ENCODE measurements at places on chromosomes 11 and 22.

DNA sequence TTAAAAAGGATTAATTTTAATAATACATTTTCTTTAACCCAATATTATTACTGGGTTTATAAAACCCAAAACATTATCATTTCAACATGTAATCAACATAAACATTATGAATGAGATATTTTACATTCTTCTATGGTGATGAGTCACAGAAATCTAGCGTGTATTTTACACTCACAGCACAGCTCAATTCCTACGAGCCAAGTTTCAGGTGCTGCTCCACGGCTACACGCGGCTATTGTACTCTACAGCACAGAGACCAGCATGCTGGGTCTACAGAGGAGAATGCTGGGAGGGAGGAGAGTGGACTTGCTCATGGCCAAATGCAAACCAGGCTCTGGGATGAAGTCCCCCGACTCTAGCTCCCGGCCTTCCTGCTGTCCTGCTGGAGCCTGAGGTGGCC lies 72.0 kb upstream of the LMO1 start:
- no peak for DNase-seq

DNA sequence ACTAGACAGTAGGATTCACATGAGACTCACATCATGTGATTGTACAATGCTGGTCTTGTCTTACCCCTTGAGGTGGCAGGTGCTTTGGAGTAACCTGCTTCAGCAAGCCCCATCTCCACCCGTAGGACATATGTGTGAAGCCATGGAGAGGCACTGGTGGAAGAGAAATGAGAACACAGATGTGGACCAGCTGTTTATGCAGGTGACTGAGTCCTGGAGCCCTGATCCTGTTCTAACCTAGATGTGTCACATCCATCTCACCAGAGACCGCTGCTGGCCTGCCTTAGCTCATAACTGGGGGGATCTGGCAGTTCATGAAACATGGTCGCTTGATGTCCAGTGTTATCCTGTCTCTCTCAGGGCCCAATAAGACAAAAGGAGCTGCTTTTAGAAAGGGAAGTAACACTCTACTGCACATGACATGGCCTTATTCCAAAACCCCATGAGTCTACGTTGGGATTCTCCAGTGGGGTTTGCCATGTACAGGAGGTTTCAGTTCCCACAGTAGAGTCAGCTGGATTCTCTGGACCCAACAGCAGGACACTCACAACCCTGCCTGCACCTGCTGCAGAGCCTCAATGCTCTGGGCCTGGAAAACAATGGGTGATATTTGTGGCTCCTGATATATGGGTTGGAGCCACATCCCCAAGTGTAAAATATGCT lies 62.0 kb downstream of the GGTLC2 start:
- DNase-seq = no peak

- DNase-seq = no peak
Observed at GRCh38 chr22:39933741-39934140, 26.5 kb upstream of the TMA7B start.

GRCh38 chr22:39920134-39920743 lies 19.4 kb downstream of the GRAP2 start:
- DNase-seq = no peak

DNA sequence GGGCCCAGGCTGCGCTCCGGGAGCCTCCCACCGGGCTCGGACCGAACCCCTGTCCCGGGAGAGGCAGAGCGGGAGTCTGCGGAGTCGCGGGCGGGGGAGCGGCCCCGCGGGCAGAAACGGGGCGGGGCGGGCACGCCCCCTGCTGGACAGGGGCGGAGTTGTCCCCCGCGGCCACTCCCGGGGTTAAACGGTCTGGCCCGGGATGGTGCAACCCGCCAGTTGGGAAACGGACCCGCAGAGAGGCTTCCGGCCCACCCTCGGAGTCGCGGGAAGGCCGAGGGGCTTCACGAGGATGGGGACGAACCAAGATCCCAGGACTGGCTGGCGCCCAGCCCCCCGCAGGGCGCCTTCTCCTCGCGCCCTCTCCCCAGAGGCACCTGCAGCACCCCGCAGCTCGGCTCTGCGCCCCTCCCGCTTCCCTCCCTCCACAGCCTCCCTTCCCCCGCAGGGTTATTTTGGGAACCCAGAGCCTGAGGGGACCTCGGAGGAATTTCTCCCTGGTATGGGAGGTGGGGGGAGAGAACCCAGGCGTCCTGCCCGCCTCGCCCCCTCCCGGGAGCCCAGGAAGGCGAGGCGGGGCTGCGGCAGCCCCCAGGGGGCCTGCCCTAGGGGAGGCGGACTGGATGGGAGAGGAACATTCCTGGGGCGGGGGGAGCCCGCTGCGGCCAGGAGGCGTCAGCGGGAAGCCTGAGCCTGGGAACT lies 902 bp downstream of the RASGRP2 start:
- no peak for DNase-seq

- DNase-seq = no peak
Observed at GRCh38 chr11:65057526-65057925, 827 bp downstream of the NAALADL1 start.

DNA sequence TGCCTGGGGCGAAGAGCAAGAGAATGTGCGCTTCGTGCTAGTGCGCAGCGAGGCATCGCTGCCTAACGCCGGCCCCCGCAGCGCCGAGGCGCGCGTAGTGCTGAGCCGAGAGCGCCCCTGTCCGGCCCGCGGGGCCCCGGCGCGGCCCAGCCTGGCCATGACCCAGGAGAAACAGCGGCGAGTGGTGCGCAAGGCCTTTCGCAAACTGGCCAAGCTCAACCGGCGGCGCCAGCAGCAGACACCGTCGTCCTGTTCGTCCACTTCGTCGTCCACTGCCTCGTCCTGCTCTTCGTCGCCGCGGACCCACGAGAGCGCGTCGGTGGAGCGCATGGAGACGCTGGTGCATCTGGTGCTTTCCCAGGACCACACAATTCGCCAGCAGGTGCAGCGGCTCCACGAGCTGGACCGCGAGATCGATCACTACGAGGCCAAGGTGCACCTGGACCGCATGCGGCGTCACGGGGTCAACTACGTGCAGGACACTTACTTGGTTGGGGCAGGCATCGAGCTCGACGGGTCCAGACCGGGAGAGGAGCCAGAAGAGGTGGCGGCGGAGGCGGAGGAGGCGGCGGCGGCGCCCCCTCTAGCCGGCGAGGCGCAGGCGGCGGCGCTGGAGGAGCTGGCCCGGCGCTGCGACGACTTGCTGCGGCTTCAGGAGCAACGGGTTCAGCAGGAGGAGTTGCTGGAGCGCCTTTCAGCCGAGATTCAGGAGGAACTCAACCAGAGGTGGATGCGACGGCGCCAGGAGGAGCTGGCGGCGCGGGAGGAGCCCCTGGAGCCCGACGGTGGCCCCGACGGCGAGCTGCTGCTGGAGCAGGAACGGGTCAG lies 1.0 kb downstream of the RASSF10 start:
- no peak for DNase-seq

GRCh38 chr22:26174280-26174679 lies 5.0 kb downstream of the SEZ6L start:
- DNase-seq = no peak

DNA sequence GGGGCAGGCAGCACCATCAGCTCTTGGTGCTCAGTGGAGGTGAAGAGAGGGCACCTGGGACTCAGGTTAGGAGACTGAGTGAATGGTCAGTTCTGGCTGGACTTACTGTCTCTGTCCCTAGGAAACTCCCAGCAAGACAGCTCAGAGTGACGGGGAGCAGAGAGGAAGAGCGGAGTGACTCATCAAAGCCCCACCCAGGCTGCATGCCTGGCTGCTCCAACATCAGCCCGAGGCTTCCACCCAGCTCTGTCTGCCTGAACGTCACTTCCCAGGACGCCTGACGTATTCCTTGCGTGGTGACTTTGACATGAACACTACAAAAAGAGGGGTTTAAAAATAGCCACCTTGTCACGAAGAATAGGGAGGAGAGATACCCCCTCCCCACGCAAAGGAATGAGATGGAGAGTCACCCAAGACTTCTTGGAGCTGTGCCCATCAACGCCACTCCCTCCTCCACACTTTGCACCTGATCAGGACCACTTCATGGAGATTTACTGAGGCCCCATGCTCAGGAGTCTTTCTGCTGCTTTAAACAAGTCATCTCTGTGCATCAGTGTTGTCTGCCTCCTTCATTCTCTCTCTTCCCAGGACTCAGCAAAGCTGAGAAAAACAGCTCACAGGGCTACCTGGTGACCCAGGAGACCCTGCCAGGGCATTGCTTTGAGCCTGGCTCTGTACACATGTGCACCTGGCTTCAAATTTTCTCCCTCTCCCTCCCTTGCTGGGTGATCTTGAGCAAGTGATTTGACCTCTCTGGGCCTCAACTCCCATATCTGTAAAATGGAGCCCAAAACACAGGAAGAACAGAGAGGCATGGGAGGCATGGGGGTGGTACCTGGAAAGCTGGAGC lies 83.1 kb downstream of the MN1 start:
- DNase-seq = no peak

GRCh38 chr11:21896216-21896615 lies 296.7 kb upstream of the ANO5 start:
- no peak for DNase-seq

DNA sequence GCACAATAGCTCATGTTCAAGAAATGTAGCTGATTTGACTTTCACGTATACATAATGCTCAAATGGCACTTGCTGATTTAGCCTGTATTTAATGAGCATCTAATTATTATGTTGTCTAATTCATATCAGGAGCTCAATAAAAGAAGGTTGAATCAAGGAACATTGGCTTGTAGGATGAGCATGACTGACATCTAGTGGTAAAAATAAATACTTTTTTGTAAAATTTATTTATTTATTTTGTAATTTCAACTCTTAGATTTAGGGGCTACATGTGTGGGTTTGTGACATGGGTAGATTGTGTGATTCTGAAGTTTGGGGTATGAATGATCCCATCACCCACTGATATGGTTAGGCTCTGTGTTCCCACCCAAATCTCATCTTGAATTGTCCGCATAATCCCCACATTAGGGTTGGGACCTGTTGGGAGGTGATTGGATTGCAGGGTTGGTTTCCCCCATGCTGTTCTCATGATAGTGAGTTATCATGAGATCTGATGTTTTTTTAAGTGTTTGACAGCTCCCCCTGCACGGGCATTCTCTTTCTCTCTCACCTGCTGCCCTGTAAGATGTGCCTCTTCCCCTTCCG lies 1.7 kb upstream of the OR52E5 start:
- DNase-seq = no peak

- DNase-seq = no peak
Observed at GRCh38 chr11:121448431-121448941, 3.6 kb upstream of the SORL1 start.

- DNase-seq = no peak
Observed at GRCh38 chr11:81444297-81444696, 1289.4 kb downstream of the FAM181B start.

GRCh38 chr11:124799348-124800225 lies 619 bp downstream of the MSANTD2 start:
- no peak for DNase-seq

DNA sequence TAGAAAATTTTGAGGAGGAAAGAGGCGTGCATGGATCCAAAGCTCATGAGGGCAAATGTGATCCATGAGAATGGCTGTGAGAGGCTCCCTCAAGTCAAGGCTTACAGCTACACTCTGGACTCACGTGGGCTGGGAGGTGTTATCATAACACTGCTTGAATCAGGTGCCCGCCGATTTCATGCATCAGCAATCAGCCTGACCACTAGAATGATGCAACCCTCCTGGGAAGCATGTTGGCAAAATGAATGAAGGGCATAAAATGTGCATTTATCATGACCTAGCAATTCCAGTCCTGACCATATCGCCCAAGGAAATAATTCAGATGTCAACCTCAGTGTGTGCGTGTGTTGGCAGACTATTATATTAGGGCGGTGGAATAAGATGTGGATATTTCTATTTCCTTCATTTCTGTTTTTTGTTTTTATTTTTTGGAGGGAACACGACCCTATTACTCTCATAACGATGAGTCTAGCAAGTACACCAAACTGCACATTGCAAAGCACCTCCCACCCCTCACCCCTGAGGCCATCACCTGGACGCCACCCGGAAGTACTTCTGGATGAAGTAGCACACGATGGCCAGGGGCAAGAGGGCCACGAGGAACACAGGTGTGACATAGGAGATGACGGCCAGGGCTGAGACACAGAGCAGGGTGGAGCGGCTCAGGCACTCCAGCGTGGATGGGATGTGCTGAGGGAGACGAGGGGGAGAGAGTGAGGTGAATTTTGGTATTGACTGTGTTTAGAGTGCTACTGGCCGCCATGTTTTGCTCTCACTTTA lies 15.7 kb upstream of the KCNJ11 start:
- DNase-seq = no peak

DNA sequence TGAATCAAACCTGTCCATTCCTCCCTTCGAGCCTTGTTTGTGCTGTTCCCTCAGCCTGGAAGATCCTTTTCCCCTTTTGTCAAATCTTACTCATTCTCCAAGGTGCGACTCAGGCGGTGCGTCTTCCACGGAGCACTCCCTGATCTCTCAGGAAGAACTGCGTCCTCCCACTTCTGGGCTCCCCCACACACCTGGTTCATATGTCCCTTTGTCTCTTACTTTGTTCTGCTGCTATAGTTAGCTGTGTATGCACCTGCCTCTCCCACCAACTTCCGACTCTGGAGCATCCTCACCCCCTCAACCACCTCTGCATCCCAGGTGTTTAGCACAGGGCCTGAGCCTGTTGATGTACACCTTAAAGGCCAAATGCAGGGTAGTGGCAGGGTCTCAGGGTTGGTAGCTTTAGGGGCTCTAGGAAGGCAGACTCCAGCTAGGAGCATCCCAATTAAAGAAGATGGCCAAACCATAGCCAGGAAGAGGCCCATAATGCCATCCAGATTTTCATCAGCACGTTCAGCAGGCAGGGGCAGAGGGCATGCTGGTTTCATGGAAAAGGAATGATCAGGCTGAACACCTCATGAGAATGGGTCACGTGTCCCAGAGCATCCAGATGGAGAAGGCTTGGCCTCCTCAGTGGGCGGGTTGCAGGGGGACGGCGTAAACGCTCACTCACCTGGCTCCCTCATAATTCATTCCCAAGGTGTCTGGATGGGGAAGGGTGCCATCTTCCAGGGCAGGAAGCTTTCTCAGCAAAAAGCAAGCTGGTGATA lies 20.1 kb downstream of the PTPN5 start:
- no peak for DNase-seq

GRCh38 chr11:79472819-79473529 lies 32.1 kb upstream of the TENM4 start:
- DNase-seq = no peak

DNA sequence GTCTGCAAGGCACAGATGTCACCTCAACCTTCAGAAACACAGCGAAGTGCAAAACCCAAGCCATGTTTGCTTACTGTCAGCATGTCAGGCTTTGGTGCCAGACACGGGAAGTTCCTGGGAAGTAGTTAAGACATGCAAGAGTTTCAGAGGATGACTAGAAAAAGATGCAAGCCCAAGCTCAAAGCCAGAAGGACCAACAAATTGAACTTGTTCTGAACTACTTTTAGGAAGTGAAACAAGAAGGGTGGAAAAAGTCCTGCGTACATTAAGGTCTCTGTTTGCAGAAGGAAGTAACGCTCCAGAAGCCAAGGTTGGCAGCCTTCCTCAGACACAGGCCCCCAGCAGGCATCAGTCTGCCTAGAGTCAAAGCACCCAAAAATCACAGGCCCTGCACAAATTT lies 2.6 kb downstream of the AP1B1 start:
- peak; percentile 59 for DNase-seq

DNA sequence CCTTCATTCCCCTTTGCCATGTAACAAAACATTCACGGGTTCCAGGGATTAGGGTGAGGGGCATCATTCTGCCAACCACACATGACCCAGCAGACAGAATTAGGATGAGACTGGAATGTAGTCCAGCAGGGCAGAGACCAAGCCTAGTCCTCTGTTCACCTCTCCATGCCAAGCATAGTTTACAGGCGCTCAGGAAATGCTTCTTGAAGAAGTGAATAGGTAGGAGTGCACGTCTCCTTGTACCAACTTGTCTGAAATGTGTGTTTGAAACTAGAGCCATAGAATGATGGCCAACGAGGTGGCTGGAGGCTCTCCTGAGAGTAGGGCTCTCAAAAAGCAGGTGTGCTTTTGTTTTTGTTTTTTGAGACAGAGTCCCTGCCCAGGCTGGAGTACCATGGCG lies 8.2 kb downstream of the SPINDOC start:
- DNase-seq = no peak
